ENCODE measurements at places on chromosomes 6 and 20.

GRCh38 chr6:88164061-88164460 lies 2.1 kb downstream of the CNR1 start:
- no peak for DNase-seq

DNA sequence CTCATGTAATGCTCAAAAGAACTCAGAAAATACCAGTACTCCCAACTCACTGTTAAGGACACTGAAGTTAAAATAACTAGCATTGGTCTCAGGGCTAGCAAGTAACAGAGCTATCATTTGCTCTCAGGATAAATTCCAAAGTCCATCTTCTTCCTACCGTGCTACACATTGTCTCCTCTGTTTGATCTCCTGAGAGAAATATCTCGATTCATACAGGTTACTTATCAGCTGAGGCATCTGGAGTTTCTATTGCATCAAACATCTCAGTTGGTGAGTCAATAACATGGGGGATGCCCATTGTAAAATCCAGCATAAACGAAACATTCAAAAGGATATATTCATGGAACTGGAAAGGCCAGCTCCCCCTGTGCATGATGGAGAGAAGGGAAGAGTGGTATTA lies 147.4 kb downstream of the BACH2 start:
- no peak for DNase-seq

DNA sequence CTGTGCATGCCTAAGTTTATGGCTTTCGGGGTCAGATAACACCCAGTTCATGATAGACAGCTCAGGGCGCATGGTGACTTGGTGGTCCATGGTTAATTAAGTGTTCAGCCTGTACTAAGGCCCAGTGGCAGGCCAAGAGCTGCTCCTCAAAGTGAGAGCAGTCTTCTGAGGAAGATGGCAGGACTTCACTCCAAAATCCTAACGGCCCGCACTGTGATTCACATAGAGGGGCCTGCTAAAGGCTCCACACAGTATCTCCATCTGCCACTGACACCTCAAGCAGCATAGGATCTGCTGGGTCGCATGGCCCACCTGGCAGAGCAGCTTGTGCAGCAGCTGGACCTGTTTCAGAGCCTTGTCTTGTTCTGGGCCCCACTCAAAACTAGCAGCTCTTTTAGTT lies 10.6 kb upstream of the CST7 start:
- DNase-seq = no peak

DNA sequence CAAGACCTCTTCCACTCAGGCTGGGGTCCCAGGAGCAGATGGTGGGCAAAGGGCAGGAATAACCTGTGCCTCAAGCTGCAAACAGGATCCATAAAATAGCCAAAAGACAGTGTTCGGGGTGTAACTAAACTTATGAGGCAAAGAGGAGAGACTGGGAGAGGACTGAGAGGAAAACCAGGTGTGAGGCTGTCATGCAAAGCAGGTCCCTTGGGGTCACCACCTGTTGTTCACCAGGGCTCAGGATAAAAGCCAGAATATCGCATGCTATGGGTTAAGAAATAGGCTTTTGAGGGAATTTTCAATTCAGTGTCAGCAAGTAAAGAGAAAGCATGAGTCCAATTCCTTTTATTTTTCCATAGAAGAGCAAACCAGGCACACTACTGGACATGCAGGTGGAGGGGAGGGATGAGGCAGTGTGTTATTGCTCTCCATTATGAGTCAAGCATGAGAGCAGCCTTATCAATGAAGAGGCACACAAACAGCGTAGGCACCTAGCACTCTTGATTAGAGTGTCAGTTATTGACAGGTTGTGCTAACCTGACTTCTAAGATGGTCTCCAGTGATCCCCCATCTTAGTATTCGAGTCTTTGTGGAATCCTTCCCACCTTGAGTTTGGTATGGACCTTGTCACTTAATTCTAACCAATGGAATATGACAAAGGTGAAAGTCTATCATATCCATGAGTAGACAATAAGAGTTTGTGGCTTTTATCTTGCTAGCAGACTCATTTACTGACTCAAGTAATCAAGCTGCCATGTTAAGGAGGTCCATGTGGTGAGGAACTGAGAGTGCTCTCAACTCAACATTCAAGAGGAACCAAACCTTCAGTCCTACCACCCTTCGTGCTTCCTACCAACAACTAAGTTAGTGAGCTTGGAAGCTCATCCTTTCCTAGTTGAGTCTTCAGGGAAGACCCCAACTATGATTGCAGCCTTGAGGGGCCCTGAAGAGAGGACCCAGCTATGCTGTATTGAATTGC lies 18.8 kb downstream of the HLA-E start:
- DNase-seq = no peak

DNA sequence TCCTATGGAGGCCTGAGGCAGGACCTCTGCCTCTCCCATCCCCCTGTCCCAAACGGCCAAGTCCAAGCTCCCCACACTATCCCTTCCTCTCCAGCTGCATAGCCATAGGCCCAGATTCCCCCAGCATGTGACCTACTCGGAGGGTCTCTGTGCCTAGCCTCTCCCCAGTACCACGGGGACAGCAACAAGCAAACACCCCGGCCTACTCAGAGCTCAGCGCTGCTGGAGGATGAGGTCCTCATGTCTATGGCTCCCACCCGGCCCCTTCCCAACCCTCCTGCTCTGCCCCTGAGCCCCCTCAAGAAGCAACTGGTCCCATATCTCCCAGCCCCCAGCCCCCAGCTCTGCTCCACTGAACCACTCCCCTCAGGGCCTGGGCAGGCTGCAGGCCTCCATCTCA lies 24.2 kb downstream of the RNASET2 start:
- DNase-seq = peak; percentile 52

GRCh38 chr20:2460752-2461424 lies 9.7 kb downstream of the SNRPB start:
- no peak for DNase-seq

GRCh38 chr6:97630604-97631003 lies 347.6 kb upstream of the MMS22L start:
- no peak for DNase-seq

- DNase-seq = no peak
Measured at GRCh38 chr6:8545336-8545735, 110.0 kb upstream of the SLC35B3 start.

DNA sequence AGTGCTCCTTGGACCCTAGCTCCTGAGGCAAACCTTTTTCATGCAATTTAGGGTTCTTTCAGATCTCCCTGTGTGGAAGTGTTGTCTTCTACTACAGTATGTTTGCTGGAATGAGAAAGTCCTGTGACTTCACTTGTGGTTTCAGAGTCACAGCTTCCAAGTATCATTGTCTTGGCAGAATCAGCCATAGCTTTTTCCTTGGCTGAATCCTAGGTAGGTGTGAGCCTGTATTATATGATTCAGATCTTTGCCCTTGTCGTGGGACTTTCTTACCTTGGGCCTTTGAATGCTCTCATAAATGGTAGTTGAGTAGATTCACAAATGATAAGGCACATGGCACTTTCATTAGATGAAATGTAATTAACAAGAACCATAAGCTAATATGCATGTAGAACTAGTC lies 16.5 kb downstream of the CARMIL1 start:
- no peak for DNase-seq

DNA sequence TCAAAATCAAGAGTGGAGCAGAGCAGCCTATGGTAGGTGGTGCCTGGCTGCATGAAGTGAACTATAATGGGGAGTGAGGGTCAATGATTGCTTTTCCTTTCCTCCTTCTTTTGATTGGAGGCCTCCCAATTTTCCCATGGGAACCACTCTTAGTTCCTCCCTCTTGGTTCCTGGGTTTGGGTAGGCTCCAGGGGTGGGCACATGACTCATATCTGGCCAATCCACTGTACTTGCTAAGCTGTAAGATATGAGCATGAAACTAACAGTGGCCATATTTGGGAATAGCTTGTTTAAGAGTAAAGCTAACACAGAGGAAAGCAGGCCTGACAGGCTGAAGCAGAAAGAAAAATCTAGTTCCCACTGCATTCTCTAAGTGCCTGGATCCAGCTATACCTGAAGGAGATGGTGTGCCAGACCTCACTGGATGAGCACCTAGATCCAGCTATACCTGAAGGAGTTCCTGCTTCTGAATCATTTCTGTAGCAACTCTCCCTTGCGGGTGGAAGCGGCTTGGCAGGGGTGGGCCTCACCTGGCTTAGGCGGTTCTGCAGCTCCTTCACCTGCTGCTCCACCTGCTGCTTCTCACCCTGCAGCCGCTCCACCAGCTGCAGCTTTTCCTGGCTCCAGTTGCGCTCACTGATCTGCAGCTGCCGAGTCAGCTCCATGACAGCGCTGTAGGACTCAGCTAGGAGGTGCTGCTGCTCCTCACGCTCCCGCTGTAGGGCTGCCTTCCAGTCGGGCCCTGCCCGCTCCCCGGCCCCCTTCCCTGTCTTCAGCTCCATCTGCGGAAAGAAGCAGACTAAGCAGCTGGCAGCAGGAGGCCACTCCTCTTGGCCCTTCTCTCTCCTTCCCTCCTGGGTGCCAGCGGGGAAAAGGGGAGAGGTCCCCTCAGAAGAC lies 29.0 kb upstream of the DSN1 start:
- DNase-seq = no peak

DNA sequence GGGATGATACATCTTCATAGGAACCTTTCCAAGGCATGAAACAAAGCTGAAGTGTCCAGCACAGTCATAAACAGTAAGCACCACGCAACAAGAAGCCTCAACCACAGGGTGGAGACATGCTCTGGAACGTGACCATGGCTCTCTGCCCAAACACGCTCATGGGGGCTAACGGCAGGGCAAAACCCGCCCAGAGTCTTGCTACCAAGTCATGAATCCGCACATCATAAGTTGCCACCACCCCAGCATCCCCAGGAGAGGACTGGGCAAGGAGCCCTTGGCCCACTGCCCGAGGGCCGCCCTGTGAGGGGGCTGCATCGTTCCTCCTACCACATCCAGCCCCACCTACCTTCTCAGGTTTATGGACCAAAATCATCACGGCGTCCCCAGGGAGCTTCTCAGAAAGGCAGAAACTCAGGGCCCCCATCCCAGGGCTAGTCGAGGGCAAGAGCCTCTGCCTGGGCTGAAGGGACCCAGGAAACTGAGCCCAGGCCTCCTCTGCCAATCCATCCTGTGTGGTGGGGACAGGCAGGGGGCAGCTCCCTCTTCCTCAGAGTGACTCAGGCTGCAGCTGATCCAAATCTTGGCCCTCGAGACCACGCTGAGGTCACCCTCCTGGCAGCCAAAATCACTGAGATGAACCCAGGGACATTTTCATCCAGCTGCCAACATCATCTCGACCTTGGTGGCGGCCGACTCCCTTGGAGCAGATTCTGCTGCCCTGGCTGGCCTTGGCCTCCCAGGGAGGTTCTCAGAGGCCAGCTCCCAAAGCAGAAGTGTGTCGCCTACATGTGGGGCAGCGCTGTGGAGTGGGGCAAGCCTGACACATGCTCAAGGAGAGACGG lies 42.6 kb downstream of the BMP7 start:
- DNase-seq = no peak

GRCh38 chr6:146498309-146498708 lies 45.3 kb upstream of the RAB32 start:
- DNase-seq = no peak

DNA sequence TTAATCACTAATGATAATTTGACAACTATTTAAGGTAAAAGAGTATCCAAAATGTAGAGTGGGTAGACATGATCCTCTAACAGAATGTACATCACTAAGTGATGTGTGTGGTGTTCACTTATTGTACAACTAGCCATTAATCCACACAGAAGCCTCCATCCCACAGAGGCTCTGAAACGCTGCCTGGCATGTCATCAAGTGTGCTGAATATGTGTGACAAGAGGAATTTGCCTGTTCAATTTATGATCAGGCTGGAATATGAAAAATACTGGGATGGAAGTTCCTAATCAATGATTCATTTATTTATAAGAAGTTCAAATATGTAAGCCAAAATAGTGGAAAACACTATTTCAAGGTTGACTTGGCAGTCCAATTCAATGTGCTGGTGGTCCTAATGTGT lies 72.4 kb downstream of the BACH2 start:
- DNase-seq = no peak

- no peak for DNase-seq
Measured at GRCh38 chr6:166830185-166830890, 126.0 kb downstream of the RNASET2 start.

GRCh38 chr6:36719126-36719525 lies 21.5 kb downstream of the RAB44 start:
- DNase-seq = no peak

All from vagina (tissue), 2 donors.